ENCODE measurements at places on chromosomes 7 and 10.
A peak's percentile ranks its signal among the peaks of the same experiment; 100 is the strongest.

DNA sequence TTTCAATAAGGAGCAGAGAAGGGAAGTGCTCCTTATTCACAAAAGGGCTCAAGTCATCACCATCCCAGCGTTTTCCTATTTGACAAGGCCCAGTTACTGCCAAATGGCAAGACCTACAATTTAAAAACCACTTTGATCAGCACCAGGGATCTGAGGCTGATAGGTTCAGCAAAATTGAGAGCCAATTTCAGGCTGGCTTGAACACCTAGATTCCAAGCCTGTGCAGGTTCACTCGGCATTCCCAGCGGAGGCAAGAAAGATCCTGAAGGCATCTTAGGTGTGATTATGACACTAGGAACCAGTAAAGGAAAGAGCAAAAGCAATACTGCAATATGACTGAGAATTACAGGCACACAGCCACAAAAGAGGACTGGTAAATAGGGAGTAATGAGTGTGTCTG, 441.4 kb downstream of the CALN1 start:
- no peak for DNase-seq

- DNase-seq: no peak
Observed at GRCh38 chr10:86651631-86652331, 2.6 kb upstream of the OPN4 start.

DNA sequence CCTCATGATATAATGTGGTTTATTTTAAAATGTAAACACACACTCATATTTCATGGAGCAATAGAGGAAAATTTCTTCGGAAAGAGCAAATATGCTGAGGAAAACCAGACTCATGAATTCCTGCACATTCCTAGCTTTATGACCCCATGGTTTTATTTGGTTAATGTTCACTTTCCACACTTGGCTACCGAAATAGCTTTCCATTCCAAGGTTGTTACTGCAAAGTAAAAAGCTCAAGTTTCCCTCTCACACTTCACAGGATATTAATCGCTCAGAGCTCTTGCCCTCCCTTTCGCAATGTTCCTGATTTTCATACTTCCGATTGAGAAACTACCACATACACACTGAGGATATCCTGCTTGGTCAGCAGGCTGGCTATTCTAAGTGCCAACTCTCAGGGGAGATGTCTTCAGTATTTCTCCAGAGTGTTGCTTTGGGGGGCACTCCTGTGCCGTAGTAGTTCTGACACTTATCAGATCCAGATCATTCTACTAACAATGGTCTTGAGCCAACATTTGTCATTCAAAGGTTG, 77.5 kb upstream of the STEAP1B start:
- DNase-seq: no peak

DNA sequence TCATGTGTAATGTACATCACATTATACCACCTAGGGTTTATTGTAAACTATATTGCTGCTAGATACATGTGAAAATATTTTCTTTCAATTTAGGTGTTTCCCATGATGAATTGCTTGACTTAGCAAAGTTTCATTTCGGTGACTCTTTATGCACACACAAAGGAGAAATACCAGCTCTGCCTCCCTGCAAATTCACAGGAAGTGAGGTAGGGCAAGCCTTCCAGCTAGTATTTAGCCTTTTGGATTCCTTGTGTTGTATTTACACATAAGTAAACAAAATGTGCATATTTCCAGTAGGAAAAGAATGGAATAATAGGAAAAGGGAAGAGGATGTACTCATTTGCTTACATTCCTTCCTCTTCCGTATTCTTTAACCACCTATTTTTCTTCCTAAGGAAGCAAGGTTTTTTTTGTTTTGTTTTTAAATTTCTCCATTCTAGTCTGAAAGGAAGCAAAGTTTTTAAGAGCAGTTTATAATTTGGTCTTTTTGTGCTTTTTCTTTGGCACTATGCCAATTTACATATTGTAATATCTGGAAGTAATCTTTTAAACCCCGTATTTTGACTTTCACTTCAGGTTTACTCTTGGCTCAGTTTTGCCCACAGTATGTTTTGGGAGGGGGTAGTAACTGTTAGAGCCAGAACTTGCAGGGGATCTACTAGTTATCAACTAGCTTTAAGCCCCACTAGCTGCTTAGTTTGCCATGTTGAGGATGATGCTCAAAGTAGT, 10.4 kb downstream of the PMPCB start:
- DNase-seq: no peak

DNA sequence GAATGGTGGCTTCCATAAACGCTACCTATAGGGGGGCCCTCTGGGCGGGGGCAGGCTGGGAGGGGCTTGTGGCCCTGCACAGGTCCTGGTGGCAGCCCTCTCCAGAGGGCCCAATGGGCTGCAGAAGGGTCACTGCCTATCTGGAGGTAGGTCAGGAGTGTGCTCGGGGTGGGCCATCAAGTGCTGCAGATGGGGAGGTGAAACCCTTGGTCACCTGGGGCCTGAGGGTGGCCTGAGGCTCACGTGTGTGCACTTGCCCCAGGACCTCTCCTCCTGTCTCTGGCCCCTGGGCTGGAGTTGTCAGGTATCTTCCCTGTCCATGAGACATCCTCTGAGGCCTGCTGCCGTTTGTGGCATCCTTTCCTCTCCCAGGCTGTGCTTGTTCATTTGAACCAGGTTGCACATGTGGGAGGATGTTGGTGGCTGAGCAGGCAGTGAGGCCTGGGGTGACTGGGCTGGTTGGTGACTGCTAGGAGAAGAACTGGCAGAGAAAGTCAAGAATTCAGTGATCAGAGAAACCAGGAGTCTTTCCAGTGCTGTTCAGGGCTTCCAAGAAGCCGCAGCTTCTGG, 21.1 kb upstream of the SH2D4B start:
- DNase-seq: no peak

- no peak for DNase-seq
Observed at GRCh38 chr7:102096012-102096332, 190.7 kb upstream of the SH2B2 start.

DNA sequence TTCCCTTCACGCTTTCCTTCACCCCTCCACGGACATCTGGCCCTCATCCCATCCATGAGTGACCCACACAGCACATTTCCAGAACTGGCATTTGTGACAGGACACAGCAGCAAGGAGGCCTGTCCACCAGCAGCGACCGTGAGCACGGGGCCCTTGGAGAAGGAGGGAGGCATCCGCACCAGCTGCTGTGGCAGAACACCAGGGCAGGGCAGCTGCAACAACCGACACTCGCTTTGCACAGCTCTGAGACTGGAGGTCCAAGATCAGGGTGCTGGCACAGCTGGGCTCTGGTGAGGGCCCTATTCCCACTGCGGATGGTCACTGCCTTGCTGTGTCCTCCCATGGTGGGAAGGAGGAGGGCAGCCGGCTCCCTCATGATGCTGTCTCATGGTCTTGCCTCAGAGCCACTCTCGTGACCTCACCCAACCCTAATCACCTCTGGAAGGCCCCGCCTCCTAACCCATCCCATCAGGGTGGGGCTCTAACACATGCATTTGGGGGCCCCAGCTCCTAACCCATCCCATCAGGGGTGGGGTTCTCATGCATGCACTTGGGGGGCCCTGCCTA, 36.7 kb downstream of the PTPRN2 start:
- DNase-seq: no peak

DNA sequence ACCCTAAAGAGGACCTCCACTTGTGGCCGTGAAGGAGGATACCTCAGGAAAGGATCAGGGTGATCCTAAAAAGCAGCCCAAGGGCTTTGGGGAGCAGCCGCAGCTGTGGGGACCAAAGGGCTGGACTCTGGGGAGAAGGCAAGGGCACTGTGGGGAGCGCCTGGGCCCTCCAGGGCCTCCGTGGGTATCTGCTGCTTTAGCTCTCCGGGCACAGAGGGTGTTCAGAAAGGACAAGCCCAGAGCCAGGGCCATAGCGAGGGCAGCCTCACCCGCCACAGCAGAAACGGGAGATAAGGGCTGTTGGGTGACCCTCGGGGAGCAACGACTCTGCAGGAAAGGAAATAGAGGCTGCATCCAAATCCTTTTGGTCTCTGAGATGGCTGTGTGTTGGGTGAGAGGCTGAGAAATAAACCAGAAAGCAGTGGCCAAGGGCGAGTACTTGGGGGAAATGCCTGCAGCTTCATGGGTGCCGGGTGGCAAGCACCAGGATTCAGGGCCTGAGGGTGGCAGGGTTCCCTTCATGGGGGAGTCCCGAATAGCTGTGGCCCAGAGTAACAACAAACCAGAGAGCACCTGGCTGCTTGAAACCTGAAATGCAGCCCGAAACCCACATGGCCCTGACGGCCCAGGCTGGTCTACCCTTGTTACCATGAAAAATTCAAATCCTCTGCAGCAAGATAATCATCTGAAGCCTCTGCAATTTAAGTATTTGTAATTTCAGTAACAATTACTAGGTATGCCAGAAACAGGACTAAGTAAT, 95.2 kb downstream of the VIPR2 start:
- no peak for DNase-seq

GRCh38 chr10:74797550-74797949, 28.9 kb upstream of the KAT6B start:
- no peak for DNase-seq

DNA sequence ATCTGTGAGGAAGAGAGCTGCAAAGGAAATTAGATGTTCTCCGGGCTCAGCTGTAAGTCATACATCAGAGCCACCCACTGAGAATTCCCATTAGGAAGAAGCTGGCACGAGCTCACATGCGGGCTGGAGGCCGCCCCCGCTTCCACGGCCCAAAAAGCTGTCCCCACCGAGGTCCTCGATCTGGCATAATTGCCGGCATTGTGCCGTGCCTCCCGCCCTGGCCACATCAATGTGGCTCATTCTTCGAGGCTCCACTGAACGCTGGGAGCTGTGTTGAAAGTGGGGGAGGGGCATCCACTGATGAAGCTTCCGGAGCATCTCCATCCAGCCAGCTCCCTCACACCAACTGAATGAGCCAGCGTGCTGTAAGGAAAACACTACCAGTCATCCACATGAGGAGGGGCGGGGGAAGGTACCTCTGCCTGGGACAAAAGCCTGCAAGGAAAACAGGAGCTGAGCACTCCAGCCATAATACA, 173.1 kb downstream of the PTPRN2 start:
- DNase-seq: no peak

- DNase-seq: no peak
Observed at GRCh38 chr7:68868978-68869377, 729.3 kb upstream of the AUTS2 start.

DNA sequence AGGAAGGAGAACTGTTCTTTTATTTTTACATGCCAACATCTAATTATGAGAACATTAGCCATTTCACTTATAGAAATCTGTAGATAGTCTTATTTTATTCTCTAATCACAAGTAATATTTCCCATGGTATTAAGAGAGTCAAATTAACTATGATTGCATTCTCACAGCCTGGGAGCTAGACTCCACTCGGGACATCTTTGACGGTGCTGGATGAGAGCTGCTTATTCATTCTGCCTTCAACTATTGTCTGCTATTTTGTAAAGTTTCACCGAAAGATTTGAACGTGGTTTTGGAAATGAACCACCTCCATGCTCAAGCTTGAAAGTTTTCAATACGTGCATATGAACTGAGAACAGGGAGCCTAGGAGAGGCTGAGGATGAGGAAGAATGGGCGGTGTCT, 264.3 kb upstream of the KLF6 start:
- no peak for DNase-seq

DNA sequence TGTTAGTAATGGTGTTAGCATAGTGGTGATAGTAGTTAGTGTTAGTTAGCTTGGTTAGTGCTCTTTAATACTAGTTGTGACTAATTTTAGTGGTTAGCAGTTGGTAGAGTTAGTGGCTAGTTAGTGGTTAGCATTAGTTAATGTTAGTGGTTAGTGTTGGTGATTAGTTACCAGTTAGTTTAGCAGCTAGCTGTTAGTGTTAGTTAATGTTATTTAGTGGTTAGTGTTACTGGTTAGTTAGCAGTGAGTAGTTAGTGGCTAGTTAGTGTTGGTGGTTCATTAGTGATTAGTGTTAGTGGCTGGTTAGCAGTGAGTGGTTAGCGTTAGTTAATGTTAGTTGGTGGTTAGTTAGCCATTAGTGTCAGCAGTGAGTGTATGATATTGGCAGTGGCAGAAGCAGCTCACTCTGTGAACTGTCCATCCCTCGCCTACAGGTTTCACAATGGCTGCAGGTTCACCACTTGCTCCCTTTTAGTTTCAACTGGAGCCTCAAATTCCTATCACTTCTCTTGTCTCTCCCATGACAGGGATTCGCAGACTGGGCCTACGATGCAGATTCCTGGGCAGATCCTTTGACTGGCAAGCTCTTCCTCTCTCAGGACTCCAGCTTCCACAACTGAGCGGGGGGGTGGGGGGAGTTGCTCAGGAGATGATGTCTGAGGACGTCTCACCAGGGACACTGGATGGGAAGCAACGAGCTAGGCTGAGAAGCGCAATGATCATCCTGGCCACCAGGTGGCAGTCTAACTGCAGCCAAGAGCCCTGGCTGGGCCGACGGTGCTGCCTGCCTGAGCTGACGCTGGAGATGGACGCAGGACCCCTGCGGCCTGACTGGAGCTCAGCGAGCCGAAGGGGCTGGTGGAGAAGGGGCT, 19.5 kb downstream of the GHRHR start:
- DNase-seq: peak; percentile 49

- no peak for DNase-seq
Observed at GRCh38 chr7:55345292-55345691, 19.8 kb upstream of the LANCL2 start.

GRCh38 chr7:21587139-21587784, 44.4 kb downstream of the DNAH11 start:
- DNase-seq: no peak

DNA sequence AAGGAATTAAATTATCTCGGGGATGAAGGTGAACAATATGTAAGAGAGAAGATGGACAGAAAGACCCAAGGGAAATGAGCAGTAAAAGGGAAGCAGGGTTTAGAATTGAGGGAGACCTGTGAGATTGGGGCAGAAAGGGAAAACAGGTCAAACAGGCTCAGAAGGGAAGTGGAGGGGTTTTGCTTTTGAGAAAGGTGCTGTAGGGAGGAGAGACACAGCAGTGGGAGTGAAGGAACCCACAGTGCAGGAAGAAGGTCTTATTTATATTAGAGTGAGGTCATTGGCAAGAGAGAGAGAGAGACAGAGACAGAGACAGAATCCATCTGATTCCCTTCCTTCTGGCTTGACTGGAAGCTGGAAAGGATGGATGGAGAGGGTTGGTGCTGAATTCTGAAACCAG, 3.5 kb upstream of the TCAF1 start:
- no peak for DNase-seq

- peak; percentile 70 for DNase-seq
Observed at GRCh38 chr10:33334153-33334804, at the start of gene NRP1. NRP1 (minus strand) TSS chr10:33334667; CDS start chr10:33334382, 285 bp downstream.

DNA sequence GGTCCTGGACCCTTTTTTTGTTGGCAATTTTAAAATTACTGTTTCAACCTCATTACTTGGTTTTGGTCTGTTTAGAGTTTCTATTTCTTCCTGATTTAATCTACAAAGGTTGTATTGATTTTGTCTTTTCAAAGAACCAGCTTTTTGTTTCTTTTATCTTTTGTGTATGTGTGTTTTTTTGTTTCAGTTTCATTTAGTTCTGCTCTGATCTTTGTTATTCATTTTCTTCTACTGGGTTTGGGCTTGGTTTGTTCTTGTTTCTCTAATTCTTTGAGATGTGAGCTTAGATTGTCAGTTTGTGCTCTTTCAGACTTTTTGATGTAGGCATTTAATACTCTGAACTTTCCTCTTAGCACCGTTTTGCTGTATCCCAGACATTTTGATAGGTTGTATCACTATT, 8.5 kb upstream of the MRPS33 start:
- DNase-seq: no peak

GRCh38 chr10:57993302-57993701, 274.4 kb downstream of the IPMK start:
- no peak for DNase-seq
